ENCODE measurements at places on chromosomes 12 and 14. TPM values are rescaled to one million over a fixed set of nuclear protein-coding genes. Genes with fewer than 3 reads are reported as not detected.

CD163L1 gene
- 0.22 TPM for total RNA-seq

- no peak for DNase-seq
Observed at GRCh38 chr14:75969126-75969525, 12.7 kb downstream of the TGFB3 start.

GRCh38 chr12:15829255-15829654 is 40.1 kb upstream of the EPS8 start:
- no peak for DNase-seq

NKX2-1 gene
- not detected for total RNA-seq

STAB2 gene
- total RNA-seq: not detected

DNA sequence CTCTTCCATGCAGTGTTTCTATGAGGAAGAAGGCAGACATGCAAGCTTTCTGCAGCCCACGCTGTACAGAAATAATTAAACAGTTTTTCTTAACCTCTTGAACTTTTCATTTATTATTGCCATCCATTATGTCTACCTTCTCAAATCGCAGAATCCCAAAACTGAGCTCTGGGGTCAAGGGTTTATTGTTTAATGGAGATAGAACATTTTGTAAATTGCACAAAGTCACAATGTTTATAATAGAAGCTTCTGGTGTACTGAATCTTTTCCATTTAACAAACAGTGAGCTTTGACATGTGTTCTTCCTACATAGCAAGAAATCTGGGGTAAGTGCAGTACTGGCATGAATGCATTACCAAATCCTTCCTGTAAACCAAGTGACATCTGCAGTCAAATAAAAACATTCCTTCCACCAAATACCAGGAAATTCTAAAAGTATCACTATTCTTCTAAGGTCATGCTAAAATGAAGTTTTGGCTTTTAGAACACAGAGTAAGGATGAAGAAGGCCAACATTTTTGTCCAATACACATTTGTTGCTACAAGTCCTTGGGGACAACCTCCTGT is 385.3 kb upstream of the DDHD1 start:
- no peak for DNase-seq

SERPINA9 gene
- not detected for total RNA-seq

PRB2 gene
- not detected for total RNA-seq

- DNase-seq: no peak
Observed at GRCh38 chr14:95048771-95049312, 108.5 kb downstream of the DICER1 start.

GRCh38 chr12:109621901-109622364 is 48.3 kb downstream of the MVK start:
- peak; percentile 61 for DNase-seq

DNA sequence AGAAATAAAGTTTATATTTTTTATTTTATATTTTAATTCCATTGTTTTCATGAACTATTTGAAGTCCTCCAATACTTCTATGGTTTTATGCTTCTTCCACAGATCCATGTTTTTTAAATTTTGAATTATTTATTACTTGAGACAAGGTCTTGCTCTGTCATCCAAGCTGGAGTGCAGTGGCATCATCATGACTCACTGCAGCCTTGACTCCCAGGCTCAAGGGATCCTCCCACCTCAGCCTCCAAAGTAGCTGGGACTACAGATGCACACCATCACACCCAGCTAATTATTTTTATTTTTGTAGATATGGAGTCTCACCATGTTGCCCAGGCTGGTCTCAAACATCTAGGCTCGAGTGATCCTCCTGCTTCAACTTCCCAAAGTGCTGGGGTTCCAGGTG is 28.8 kb upstream of the DLGAP5 start:
- no peak for DNase-seq

DNA sequence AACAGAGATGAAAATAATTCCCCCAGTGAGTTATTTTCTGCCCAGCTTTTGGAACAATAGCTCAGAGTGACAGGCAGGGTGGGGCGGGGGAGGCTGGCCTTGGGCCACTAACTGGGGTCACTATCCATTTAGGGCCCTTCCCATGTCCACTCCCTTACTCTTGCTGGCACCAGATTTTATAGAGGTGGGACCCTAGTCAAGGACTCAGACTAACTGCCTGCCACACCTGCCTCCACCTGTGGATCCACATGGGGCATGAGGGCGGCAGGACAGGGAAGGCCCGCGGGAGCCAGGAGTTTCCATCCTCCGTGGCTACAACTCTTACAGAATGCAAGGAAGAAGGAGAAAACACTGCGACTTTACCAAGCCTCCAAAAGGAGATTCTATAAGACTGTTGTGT is 10.1 kb downstream of the VDR start:
- DNase-seq: no peak

IFI27 gene
- 0.69 TPM for total RNA-seq

LHX5 gene
- total RNA-seq: 48.4 TPM

GRCh38 chr14:24913021-24913420 is 136.9 kb downstream of the STXBP6 start:
- no peak for DNase-seq

DNA sequence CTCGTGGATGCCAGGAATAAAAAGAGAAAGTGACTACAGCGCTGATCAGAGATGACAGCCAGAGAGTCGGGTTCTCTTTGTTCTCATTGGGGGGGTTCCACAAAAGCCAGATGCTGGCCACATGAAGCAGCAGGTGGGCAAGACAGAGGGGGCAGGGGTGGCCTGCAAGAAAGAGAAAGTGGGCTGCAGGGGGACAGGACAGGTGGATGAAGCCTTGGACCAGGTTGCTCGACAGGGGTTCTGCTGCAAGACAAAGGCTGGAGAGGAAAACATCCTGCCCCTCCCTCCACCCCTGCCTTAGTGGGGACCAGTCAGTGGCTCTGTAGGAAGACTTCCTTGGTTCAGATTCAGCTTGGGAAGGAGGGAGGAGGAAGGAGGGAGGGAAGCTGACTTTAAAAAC is 126.2 kb downstream of the KSR2 start:
- no peak for DNase-seq

DNA sequence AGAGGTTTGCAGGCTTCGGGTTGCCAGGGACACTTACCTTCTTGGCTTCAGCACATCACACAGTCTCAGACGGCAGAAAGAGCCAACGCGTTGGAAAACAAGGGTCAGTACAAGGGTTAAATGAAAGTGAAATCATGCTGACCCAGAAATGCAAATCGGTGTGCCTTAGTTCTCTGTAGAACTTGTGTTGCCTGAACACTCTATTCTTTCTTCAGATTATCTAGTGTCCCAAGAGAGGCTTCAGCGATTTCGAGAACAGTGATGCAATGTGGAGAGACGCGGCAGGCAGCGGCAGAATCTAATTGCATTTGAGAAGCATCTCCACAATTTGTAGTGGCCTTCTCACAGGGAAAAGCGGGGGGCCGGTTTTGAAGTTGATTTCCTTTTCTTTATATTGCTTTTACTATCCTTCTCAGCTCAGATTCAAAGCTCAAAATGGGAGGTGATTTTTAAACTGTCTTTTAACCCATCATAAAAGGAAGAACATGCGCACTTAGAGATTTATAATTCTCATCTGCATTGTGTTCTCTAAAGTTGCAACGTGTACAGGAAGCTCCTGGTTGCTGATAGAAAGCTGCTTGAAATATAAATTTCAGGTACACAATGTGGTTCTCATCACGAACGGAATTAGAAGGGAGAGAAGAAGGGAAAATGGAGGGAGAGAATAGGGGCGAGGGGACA is 67.8 kb upstream of the EGLN3 start:
- no peak for DNase-seq

DNA sequence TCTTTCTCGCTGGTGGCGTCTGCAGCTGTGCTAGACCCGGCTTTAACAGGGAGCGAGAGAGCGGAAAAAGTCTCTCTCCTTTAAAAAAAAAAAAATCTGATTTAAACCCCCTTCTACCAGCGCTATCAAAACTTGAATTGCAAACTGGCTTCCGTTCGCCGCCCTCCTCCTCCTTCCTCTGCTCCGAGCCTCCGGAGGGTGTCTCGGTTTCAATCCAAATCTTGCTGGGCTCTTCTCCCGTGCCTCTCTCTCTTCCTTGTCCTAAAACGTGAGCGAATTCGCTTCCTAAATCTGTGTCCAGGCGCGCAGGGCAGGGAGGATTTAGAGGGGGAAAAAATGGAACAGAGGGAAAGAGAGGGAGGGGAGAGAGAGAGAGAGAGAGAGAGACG is 272 bp downstream of the TBX3 start:
- no peak for DNase-seq

DNA sequence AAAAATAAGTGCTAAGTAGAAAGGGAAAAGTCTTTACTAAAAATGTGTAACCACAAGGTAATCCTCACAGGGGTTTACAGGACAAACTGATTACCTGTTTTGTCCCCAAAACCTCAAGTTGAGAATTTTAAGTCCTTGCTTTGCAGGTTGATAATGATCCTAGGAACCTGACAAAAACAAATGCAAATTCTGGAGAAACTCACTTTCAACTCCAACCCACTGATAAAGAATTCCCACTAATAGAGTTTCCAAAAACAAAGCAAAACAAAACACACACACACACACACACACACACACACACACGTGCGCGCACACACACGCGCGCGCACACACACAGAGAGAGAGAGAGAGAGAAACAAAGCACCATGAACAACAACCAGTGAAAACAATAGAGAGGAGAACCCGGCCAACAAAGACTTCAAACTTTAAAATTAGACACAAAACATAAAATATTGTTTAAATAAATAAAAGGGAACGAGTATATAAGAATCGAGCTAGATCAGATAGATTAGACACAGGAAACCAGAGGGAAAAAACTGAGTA is 187.0 kb upstream of the FOXN3 start:
- DNase-seq: no peak

ERBB3 gene
- 8.8 TPM for total RNA-seq

- DNase-seq: no peak
Observed at GRCh38 chr12:26204612-26205289, 9.4 kb downstream of the SSPN start.

DNA sequence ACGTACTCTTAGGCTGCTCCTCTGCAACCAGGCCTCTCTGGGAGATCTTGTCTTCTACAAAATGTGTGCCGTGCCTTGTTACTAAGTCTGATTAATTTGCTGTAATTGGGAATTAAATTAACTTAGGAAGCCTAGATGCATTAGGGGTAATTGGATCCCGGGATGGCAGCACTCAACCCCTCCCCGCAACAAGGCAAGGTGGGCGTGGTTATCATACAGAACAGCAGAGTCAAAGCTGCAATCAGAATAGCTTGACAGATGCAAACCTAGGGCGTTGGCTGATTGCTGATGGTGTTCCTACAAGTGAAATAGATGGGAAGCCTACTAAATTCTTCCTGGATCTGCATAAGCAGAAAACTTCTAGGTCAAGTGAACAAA is 34.5 kb upstream of the NFYB start:
- DNase-seq: no peak

GRCh38 chr12:131315601-131316000 is 361.9 kb downstream of the ADGRD1 start:
- no peak for DNase-seq

GRCh38 chr12:122847921-122848421 is 12.7 kb downstream of the HIP1R start:
- DNase-seq: no peak

DNA sequence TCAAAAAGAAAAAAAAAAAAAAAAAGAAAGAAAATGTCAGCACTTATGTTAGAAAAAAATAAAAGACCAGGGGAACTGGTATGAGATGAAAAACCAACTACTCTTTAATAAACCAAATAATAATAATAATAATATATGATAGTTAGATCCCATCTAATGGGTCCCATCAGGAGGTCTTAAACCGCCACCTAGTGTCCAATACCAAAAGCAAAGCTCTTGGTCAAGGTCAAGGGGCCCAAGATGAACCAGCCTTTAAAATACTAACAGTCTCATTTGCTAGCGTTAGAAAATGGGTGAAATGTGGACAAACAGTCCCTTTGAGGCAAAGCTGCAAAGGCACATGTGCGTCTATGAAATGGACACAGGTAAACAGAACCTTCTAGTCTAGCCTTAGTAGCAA is 12.3 kb downstream of the BRAP start:
- no peak for DNase-seq

- peak; percentile 78 for DNase-seq
Observed at GRCh38 chr14:32702562-32702961, 236.1 kb upstream of the NPAS3 start.

ACVRL1 gene
- 2.0 TPM for total RNA-seq

GRCh38 chr14:36955376-36955775 is 217.0 kb downstream of the SLC25A21 start:
- no peak for DNase-seq

GNB3 gene
- total RNA-seq: 7.6 TPM

DNA sequence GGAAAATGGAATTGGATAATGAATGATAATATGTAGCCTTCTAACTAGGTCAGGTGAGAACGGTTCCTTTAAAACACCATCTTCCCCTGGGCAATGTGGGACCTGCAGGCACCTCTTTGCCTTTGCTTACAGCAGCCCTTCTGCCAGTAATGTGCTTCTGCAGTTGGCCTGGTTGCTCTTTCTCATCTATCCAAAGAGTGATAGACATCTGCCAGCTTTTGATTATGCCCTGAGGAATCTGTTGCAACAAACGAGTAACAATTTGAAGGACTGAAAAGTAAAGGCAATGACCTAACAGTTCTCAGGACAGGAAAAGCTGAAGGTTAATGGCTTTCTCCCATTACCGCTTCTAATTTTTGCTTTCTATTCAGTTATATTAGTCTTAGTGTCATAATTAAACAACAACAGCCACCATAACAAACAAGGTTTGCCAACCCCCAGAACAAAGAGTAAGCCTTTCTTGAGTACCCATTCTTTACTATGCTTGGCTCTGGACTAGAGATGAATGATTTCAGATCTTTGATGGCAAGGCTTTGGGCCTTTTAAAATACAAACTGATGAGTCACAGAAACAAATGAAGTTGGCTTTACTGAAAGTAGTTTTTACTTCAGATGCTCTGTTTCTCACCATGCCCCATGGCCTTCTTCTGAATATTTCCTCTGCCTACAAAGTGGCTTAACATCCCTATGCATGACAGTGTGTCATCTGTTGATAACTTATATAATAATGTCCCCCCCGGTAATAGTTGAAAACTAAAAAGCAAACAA is 76.1 kb upstream of the KRR1 start:
- no peak for DNase-seq

All from neural progenitor cell (in vitro differentiated cells).